Amniotic stem cell (primary cell): ENCODE measurements at places on chromosomes 5 and 9.

- no peak for DNase-seq
Measured at GRCh38 chr9:78605041-78606000, 308.4 kb downstream of the PSAT1 start.

DNA sequence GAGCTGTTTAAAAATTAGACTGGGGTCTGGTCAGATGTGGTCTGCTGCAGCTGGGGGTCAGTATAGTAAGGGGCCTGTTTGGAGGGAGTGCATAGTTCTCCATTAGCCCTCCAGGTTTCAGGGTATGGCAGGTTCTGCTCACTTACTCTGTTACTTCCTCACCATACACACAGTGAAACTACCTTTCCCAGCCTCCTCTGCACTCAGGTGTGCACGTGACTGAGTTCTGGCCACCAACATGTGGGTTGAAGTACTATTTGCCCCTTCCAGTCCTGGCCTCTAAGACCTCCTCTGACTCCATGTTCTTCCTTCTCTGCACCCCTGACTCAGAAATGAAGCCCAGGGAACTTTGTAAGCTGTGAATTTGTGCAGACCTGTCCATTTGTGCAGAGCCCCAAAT is 190.5 kb upstream of the CLINT1 start:
- DNase-seq, result no peak

DNA sequence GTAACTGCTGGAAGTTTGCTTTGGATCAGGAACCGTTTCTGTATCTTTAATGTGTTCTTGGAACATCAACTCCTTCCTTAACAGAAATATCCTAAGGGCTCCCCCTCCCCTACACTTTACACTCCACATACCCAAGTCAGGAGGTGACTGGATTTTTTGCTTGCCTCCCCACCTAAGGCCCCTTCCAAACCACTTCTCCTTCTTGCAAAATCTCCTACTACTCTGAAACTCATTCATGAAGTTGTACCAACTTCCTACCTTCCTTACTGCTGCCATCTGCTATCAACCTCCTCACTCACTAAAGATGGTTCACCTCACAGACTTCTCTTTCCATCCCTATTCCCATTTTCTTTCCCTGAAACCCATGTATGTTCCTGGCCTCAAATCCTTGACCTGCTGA is 16.1 kb downstream of the TXN start:
- no peak for DNase-seq

GRCh38 chr5:135569755-135570452 is 8.9 kb downstream of the CXCL14 start:
- no peak for DNase-seq

GRCh38 chr5:136006761-136007251 is 22.0 kb upstream of the TGFBI start:
- no peak for DNase-seq

DNA sequence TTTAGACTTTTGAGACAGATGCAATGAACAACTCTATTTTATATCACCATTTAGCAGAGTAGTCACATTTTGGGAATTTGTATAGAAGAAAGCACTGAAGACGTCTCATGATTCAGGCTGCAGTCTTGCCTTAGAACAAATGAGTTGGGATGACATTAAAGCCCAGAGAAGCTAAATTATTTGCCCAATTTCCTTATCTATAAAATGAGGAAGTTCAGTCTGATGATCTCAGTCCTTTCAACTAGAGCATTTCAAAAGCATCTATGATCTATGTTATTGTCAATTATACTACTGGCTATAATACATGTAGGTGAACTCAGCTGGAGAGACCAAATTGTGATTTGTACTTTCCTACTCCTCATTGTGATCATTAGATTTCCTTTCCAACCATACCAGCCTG is 154.1 kb downstream of the OSTF1 start:
- DNase-seq, result no peak

GRCh38 chr9:82938426-82939218 is 124.3 kb downstream of the RASEF start:
- no peak for DNase-seq

DNA sequence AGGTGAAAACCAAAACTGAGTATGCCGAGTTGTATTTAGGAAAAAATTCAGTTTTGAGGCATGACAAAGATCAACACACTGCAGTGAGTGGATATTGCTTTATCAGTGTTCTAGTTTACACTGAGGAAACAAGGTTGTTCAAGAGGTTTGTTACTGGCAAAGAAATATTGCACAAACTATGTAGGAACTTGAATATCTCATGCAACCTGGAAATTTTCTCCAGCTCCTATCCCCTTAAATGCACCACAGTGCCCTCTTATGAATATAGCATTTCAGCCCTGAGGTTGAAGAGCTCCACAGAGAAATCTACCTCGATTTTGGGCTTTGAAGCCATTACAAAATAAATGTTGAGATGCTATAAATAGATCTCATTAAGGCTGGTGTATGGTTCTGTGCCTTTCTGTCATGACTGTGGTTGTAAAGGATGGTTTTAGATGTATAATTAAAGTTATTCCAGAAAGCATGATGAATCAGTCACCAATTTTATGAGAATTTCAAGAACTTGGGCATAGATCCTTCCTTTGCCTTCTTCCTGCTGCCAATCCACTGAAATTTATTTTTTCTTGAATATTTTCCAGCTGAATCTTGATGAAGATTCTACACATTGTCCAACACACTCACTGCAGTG is 159.3 kb downstream of the SPATA31D1 start:
- no peak for DNase-seq

DNA sequence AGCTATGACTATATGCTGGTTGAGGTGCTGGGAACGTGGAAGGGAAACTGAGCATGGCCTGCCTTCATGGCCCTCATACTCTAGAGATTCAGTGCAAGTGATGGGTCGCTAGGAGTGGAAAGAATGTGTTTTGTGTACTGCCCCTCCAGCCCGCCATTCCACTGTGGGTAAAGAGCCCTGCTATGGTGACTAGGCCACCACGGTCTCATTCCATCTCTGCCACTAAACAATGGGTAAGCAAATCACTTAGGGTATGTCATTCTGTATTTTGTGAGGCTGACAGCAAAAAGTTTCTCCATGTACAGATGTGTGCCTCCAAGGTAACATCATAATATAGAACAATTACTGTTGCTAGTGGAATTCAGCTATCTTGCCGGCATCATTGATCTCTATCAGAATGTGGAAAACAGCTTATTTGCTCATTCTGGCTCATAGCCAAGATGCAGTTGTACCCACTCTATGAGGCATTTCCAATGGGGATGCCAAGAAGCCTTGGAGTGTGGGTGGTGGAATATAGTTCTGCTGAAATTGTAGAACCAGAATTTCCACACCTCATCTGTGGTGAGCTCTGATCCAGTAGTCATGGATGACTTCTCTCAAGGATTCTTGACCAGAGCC is 12.5 kb downstream of the SMARCA2 start:
- no peak for DNase-seq

- DNase-seq, result no peak
Measured at GRCh38 chr9:104980039-104980654, 52.2 kb upstream of the ABCA1 start.

- DNase-seq, result no peak
Measured at GRCh38 chr5:169538944-169539343, 44.6 kb upstream of the SPDL1 start.

DNA sequence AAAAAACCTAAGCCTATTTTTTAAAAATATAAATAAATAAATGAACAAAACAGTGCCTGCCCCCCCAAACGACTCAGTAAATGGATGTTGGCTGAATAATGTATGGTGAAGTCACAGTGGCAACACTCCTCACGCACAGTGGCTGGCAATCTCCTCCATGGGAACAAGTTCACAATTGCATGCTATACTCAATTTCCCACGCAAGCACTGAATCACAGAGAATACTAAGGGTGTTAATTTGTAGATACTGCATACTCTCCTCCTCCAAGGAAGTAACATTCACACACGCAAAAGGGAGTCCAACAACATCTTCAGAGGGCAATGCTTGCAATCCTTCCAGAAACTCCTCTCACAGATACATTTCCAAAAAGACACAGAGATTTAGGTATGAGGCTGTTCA is 47.5 kb downstream of the SERINC5 start:
- DNase-seq, result no peak

- DNase-seq, result no peak
Measured at GRCh38 chr5:124859556-124860290, 113.3 kb upstream of the ZNF608 start.

- no peak for DNase-seq
Measured at GRCh38 chr5:61901997-61902396, 404.0 kb upstream of the KIF2A start.

DNA sequence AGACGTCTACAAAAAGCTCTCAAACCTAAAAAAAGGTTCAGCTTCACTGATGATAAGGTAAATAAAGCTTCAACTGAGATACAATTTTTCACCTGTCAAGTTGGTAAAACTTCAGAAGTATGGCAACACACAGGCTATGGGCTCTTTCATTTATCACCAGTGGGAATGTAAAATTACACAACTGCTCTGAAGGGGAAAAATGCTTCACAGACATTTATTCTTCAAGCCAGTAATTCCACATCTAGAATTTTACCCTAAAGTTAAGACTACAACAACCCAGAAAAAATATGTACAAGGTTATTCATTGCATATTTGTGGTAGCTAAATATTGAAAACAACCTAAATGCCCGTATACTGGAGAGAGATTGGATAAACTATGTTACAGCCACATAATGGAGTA is 48.1 kb upstream of the NREP start:
- DNase-seq, result no peak

- DNase-seq, result no peak
Measured at GRCh38 chr5:123719004-123719403, 207.0 kb downstream of the CSNK1G3 start.

DNA sequence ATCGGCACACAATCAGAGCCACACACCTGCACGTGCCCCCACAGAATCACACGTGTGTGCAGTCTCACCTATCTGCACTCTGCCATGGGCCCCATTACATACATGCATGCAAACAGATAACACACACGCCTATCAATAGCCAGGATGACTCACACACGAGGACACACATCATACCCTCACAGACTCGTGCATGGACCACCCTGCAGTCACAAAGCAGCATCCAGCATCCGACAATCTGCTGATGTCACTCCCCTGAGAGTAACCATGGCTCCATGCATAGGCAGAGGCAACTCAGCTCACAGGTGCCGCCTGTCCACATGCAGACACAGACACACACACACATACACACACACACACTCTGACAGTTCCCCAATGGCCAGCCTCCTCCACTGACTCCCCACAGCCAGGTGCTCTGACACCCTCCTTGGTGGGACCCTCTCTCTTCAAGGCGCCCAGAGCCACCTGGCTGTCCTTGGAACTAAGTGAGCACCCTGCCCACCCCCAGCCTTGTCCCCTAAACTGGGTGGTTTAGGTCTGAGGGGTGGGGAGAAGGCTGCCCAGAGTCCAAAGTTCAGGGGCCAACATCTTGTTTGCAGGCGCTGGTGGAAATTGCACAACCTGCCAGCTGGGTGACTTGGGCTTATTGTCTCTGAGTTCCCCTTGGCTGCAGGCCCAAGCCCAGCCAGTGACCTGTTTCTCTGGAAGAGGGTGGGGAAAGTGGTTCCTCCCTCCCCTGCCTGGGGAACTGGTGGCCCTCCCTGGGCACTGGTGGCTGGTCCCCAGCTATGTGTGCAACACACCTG is 34.6 kb upstream of the NEK6 start:
- DNase-seq, result no peak

GRCh38 chr9:126367139-126367538 is 40.5 kb downstream of the MVB12B start:
- DNase-seq, result no peak

DNA sequence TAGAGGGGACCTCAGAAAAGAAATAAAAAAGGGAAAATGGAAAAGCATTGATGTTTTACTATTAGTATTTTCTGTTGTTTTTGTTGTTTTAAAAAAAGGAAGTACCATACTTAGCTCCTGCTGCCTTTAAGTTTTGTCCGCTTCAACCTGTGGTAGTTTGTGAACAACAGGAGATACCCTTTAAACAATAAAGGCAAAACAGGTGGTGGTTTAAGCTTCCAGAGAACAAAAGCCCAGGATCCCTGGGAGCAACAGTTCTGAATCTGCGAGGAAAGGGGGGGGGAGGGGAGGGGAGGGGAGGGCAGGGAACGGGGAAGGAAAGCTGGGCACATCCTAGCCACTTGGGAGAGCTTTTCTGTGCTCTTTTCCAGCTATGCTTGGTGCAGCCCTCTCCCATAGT is 2.1 kb upstream of the PSIP1 start:
- DNase-seq, result no peak

GRCh38 chr5:2029206-2029605 is 146.5 kb upstream of the IRX4 start:
- DNase-seq, result no peak

DNA sequence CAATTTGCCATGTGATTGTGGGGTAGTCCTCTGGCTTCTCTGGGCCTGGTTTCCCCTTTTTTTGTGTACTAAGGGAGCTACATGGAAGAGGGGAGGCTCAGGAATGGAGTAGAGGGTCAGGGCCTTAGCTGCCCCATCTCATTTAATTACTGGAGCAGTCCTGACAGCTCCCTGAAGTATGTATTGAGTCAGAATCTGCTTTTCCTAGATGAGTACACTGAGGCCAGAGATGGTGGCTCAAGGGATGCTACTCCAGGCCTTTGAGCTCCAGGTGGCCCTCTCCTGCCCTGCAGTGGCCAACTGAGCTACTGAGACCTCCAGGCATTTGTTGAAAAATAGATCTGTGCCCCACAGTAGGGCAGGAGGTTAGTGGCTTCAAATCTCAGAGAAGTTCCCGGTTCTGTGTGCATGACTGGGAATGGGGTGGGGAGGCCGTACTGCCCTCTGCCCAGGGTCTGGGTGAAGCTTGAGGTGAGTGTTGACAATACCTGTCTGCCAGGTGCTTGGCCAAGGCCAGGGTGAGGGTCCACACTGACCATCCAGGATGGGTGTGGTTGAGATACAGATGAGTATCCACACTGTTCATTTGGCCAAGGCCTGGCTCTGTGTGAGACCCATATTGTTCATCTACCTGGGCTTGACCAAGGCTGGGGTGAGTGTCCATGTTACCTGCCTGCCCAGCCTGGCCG is 45.7 kb downstream of the CXXC5 start:
- no peak for DNase-seq

GRCh38 chr5:65778126-65778525 is 56.1 kb downstream of the NLN start:
- no peak for DNase-seq

DNA sequence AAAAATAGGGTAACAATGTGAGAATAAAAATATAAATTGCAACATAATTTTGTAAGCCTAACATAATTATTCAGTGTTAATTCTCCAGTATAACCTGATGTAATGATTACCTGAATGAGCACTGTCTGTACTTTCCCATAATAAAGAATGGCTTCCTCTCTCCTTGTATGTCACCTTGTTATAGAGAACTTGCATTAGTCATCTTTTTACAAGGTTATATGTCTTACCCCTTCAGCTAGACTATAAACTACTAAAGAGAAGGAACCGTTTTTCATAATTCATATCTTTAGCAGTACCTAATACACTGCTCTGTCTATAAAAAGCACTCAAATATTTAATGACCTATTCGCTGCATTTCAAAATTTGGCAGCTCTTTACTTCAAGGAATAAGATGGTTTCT is 19.8 kb downstream of the STRBP start:
- DNase-seq, result no peak

- DNase-seq, result no peak
Measured at GRCh38 chr5:143582869-143583268, 179.4 kb upstream of the NR3C1 start.

- no peak for DNase-seq
Measured at GRCh38 chr5:88045931-88046461, 222.6 kb downstream of the TMEM161B start.

GRCh38 chr9:124392254-124392870 is 22.9 kb downstream of the PSMB7 start:
- no peak for DNase-seq

GRCh38 chr5:66849803-66850202 is 253.6 kb downstream of the MAST4 start:
- DNase-seq, result no peak

GRCh38 chr5:103590221-103590620 is 27.6 kb upstream of the NUDT12 start:
- no peak for DNase-seq

- DNase-seq, result no peak
Measured at GRCh38 chr9:6716766-6717165, 41.0 kb upstream of the KDM4C start.
